T-helper 17 cell (primary cell): ENCODE measurements at places on chromosomes 16 and 17. TPM values are rescaled to one million over a fixed set of nuclear protein-coding genes. Genes with fewer than 3 reads are reported as not detected.

Gene ARSG
- 17.2 TPM for total RNA-seq

Gene CASKIN1
- total RNA-seq, result not detected

Gene SPDYE4
- not detected for total RNA-seq

Gene LGALS9
- total RNA-seq, result 66.3 TPM

Gene ANKRD40CL
- not detected for total RNA-seq

Gene GAS7
- 1.1 TPM for total RNA-seq

Gene BRCA1
- 3.4 TPM for total RNA-seq
